ENCODE measurements at places on chromosomes 16 and 17.
A peak's percentile ranks its signal among the peaks of the same experiment; 100 is the strongest.

DNA sequence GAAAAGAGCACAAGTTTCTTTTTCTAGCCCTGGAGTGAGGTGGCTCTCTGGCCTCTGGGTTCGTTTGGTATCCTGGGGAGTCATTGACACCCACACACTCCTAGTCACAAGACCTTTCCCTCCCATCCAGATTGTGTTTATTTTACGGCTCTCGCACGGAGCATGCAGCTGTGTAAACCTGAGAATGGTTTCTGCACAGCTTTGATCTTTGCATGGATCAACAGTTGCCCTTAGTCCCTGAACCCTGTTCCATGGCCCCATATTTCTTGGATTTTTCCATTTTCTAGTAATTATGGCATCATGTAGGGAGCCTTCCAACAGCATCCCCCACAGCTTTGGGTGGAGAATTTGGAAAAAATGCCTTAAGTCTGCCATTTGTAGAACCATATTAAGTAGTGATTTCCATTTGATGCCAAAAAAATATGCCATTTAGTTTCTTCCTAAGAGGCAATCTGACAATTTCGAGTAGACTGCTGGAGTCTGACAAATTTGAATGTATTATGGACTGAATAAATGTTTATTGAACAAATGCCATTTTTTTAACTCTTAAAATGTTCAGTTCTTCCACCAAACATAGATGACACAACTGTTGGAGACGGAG, 197.7 kb downstream of the WWOX start:
- DNase-seq, result peak; percentile 93

DNA sequence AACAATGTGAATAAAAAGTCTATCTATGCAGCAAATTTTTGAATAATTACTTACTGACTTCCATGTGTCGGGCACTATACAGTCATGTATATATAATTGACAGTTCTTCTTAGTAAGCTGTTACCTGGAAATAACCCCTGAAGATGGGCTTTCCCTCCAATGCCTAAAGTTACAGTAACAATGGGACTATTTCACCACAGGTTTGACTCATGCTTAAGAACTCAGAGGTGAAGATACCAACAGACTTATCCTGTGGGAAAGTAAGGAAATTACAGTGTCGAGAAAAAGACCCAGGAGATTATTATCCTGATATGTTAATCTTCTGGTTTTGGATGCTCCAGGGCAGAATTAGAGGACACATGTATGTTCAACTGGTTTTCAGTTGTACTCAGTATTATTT, 601.5 kb upstream of the SOX9 start:
- DNase-seq, result no peak

- no peak for DNase-seq
These were observed 9.7 kb downstream of the ACLY start for GRCh38 chr17:41909088-41909487.

- no peak for DNase-seq
These were observed 97.0 kb downstream of the PRKCA start for GRCh38 chr17:66399441-66399840.

- DNase-seq, result no peak
These were observed 20.0 kb downstream of the MXRA7 start for GRCh38 chr17:76690596-76691280.

DNA sequence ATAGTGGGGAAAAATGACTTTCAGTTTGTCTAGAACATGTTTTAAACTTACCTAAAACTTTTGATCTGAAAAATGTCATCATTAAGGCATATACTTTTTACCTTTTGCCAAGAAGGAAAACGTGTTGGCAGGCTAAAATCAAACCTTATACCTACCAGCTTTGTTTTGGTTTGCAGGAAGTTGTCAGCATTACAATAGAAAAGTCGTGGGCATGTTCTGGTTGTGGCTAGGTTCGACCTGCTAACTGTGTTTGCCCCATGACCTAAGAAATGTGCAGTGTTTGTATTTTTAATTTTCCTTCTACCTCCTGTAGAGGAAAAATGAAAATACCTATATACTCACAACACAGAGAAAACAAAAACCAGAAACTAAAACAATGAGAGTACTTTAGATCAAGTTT, 13.0 kb downstream of the SKAP1 start:
- no peak for DNase-seq

DNA sequence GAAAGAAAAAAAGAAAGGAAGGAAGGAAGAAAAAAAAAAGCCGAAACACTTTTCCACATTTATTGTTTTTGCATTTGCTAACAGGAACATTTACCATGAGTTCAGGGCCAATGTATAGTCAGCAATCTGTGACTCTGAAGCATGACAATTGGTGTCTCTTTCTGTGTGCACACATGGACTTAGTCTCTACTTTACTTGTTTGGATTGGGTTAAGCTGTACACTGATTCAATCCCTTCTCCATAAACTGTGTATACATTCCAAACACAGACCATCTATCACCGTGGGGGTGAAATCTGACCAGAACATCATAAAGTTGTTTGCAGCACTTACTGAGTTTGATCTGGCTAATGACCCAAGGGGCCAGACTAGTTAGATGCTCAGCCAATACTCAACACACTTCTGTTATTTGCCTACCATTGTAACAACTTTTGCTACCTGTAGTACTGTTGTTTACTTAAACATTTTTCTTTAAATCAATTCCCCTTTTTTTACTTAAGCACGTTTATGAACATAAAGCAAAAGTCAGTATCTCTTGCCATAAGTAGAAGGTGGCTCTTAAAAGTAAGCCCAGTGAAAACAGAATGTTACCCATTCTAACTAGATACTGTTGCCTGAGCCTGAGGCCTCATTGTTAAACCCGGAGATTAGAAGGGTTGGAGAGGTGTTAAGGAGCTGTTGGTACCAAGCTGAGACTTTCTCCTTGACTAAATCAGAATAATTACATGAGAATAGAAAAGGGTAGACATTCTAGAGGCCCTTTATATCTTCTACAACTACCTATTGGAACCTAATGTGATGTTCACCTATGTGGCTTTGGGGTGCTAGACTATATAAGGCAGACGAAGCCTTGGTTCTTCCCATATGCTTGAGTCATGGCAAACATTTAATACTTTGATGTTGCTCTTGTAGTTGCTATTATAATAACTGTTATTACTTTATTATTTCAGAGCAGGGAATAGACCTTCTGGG, 41.8 kb downstream of the SCNN1B start:
- no peak for DNase-seq

All from SHP77 (cell line).